Lung microvascular endothelial cell (primary cell): ENCODE measurements at places on chromosomes 5 and 9. TPM values are rescaled to one million over a fixed set of nuclear protein-coding genes. Genes with fewer than 3 reads are reported as not detected.
A peak's percentile ranks its signal among the peaks of the same experiment; 100 is the strongest.

The OTP gene
- not detected in 2 replicates for total RNA-seq

The ACTBL2 gene
- total RNA-seq, result under 0.01 TPM in 1 of 2 replicates, not detected in the other

The PCDHGA2 gene
- total RNA-seq, result 0.65 and 0.79 TPM in 2 replicates

DNA sequence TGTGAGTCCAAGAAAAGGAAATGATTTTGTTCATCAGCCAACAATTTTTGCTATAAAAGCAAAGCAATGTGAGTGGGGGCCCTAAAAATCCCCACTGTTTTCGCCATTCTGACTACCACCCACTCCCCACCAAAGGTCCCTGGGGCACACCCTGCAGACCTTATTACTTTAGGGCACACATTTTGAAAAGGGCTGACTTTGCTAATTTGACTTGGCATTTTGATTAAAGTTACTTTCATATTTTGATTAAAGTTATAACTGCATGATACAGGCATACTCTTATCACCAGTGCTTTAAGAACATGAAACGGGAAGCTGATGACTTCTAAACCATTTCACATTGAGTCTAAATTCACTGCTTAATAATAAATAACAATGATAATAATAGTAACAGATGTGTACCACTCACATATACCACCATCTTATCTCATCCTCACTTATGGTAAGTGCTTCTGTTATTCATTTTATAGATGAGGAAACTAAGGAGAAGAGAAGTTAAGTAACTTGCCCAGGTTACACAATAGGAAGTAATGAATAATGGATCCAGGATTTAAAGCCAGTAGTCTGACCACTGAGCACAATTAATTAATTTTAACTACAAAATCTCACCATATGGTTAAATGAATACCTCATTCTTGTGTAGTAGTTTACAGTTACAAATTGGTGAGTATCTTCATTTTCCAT lies 25.4 kb upstream of the NR3C1 start:
- DNase-seq, result no peak

The NRG2 gene
- 0.20 and 0.44 TPM in 2 replicates for total RNA-seq

DNA sequence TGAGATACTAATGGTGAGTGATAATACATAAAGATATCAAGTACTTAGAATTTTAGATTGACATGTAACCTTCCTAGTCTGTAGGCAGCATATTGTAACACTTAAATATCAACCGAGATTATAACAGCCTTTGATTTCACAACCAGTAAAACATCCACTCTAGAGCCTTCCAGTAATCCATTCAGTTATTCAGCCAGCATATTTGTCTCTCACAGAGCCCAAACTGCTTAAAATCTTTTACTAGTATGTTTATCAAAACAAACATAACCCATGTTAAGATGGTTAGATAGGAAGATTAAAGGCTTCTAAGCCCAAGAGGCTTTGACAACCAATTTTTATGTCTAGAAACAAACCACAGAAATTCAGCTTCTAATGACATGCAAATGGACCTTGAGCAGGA lies 177.9 kb upstream of the FST start:
- no peak for DNase-seq

DNA sequence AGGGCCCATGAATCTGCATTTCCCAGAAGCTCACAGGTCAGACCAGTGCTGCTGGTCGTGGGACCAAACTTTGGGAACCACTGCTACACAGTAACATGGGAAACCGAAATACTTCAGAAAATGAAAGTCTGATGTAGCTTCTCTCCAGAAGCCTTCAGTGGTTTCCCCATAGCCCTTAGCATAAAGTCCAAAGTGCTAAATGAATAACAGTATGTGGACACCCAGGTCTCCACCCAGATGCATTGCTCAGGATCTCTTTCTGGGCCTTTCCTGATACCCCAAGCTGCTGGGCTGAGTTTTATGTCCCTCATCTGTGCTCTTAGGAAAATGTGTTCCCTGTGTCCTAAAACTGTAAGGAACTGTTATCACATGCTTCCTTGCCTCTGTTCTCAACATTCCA lies 100.4 kb downstream of the NFIB start:
- no peak for DNase-seq

The IL7R gene
- total RNA-seq, result under 0.01 and 1.3 TPM in 2 replicates

GRCh38 chr5:86971034-86971571 lies 296.6 kb upstream of the RASA1 start:
- peak; percentile 54 for DNase-seq

DNA sequence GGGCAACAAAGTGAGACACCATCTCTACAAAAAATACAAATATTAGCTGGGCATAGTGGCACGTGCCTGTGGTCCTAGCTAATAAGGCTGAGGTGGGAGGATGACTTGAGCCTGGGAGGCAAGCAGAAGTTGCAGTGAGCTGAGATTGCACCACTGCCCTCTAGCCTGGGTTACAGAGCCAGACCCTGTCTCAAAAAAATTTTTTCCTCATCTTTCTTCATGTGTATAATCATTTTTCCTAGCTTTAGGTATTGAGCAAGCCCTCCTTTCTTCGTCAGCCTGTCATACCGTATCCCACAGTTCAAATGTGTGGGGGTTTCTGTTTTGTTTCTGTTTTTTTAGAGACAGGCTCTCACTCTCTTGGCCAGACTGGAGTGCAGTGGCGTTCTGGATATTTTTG lies 41.3 kb downstream of the EHMT1 start:
- no peak for DNase-seq

The MEGF9 gene
- total RNA-seq, result 4.8 and 5.4 TPM in 2 replicates

DNA sequence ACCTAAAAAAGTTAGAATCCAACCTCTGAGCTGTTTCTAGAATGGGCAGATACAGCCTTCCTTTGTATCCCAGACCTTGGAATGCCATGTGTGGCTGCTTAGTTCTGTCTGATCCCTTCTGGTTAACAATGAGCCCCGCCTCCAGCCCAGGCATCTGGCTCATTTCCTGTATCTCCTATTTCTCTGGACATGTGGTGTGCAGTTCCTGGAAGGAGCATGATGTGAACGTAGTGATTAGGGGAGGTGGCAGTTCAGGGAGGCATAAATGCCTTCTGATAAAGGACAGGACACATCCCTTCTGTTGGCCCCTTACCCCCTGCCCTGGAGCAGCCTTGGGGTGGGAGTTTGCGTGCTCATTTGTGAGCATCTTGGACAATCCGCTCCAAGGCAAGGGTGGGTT lies 243.0 kb downstream of the ZSWIM6 start:
- DNase-seq, result peak; percentile 6

- DNase-seq, result peak; percentile 96
Measured at GRCh38 chr9:130860458-130861316, 25.6 kb downstream of the ABL1 start.

- peak; percentile 76 for DNase-seq
Measured at GRCh38 chr5:40736103-40736875, 19.5 kb downstream of the TTC33 start.

- DNase-seq, result peak; percentile 68
Measured at GRCh38 chr9:35757226-35757891, 3.3 kb upstream of the MSMP start.

DNA sequence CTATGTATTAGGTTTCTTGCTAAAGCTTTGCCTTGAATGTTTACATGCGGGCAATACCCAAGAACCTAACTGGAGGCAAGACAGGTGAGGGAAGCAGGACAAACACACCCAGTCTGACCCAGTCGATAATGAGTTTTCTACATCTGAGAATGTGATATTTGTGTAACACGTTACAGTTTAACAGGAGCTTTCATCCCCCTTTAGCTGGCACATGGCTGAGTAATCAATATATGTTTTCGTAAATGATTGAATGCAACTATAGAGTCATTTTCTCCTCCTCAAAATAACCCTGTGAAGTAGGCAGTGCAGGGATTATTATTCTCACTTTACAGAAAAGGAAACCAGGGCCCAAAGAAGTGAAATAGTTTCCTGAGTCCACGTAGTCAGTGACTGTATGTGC lies 84.7 kb upstream of the HTR4 start:
- DNase-seq, result no peak

DNA sequence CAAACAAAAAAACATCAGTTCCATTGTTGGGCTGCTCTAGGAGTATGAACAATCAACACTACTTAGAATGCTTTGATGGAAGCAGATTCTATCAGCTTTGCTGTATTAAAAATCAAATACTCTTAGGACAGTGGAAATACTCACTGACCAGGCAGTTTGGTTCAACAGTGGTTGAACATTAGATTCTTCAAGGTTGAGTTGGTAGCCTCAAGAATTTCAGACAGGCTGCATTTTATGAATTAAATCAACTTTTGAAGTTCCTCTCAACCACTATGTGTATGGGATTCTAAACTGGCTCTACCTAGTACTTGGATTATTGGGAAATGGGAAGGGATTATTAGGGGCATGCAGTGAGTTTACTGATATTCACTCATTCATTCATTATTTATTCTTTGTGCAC lies 35.0 kb downstream of the ACTBL2 start:
- no peak for DNase-seq

The ADAMTSL2 gene
- total RNA-seq, result under 0.01 TPM in 2 replicates

DNA sequence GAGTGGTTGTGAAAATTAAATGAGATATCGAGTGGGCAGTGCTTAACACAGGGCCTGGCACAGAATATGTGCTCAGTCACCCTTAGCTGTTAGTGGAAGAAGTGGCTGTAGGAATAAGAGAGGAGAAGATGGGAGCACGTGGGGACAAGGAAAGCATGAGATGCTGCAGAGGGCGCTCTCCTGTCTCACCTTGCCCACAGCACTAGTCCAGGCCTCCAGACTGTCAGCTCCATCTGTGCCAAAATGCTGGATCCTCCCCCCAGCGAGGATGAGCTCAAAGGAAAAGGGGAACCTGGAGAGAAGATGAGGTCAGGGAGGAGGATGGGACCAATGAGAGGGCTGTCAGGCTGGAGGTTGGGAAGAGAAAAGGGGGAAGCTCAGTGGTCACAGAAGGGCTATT lies 12.5 kb downstream of the ARAP3 start:
- no peak for DNase-seq

The SH3PXD2B gene
- total RNA-seq, result 13.5 and 15.3 TPM in 2 replicates

GRCh38 chr9:37798677-37799076 lies 1.9 kb upstream of the DCAF10 start:
- no peak for DNase-seq

- no peak for DNase-seq
Measured at GRCh38 chr5:169788168-169788567, 151.1 kb downstream of the DOCK2 start.

The FOXI1 gene
- total RNA-seq, result not detected in 2 replicates

- DNase-seq, result peak; percentile 50
Measured at GRCh38 chr9:126842977-126843799, 17.3 kb upstream of the ZBTB34 start.

GRCh38 chr5:138641547-138642298 lies 66.5 kb upstream of the HSPA9 start:
- peak; percentile 75 for DNase-seq

DNA sequence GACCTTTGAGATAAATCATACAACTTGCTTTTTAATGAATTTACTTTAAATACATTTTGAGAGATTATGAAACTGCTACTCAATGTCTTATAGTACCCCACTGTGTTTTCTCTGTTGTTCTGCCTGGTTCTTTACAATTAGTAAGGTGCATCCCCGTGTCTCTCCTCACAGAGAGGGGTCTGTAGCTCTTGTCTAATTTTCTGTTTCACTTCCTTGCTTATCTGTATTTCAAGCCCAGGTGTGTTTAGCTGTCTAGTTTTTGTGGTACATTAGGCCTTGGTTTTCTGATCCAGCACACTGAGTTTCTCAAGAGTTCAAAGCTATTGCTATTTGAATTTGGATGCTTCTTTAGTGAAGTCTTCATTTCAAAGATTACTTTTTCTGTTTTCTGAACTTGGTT lies 105.1 kb downstream of the MAST4 start:
- DNase-seq, result no peak

The MARCOL gene
- not detected in 2 replicates for total RNA-seq

The MCTP1 gene
- 29.9 and 55.8 TPM in 2 replicates for total RNA-seq

The SV2C gene
- 0.20 TPM in 1 of 2 replicates, not detected in the other for total RNA-seq

The PCDHA10 gene
- total RNA-seq, result under 0.01 TPM in 2 replicates

DNA sequence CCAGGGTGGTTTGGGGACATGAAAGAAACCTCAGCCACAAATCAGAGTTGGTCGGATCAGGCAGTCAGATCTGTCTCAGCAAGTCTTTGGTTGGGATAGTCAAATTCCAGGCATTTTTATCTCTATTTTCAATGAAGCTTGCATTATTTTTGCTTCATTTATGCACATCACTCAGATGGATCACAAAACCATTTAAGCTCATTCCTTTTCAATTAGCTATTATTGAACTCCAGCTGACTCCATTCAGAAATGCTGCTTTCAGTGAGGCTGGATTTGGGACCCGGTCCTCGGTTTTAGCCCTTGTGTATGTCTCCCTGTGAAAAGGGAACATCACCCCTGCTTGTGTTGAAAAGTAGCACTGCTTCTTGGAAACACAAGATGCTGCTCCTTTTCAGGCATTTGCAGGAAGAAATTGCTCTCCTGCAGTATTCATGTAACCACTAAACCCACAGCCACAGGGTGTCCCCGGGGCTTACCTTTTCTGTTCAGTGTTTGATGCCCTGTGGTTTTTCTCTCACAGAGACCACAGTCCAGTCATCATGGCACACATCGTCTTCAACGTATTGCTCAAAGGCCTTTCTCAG lies 232.9 kb downstream of the NFIB start:
- no peak for DNase-seq

- DNase-seq, result no peak
Measured at GRCh38 chr9:19896161-19896560, 107.3 kb upstream of the SLC24A2 start.

DNA sequence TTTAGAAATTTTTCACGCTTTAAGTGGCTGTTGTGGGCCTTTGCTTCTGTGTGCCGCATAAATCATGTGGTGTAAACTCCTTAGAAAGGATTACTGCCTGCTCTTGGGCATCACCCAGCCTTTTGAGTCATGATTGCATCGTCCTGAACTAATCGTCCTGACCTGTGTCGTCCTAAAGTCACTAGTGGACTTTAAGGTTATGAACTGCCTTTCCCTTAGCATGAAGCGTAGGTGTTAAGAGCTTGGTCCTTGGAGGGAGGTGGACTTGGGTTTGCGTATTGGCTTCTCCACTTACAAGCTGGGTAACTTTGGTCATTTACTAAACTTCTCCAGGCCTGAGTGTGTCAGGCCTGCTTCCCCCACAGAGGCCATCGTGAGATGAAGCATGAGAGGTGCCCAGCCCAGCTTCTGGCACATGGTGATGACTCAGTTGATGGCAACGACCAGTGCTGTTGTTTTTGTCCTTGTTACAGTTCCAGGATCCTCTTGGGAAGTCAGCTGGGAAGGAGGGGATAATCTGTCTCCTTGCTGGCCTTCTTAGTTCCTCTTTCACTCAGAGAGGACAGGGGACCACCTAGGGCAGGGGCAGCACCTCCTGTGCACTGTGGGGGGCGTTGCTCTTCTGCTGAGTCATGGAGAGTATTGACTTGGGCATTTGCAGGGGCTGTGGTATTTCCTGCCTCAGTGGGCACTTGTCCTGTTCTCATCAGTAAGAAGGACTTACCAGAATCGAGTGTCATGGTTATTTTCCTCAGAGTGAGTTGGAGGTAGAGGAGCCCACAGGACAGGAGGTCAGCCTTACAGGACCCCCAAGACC lies 54.2 kb upstream of the NCS1 start:
- DNase-seq, result peak; percentile 28

The MYOT gene
- not detected in 2 replicates for total RNA-seq

- no peak for DNase-seq
Measured at GRCh38 chr9:124361128-124361527, 54.1 kb downstream of the PSMB7 start.
